ENCODE measurements at places on chromosomes 12 and 14. TPM values are rescaled to one million over a fixed set of nuclear protein-coding genes. Genes with fewer than 3 reads are reported as not detected.

TAS2R30 gene
- total RNA-seq = 0.13 TPM

TROAP gene
- total RNA-seq = 6.2 TPM

GRCh38 chr14:102891556-102891955 is 30.9 kb upstream of the AMN start:
- peak; percentile 84 for DNase-seq

- no peak for DNase-seq
Observed at GRCh38 chr14:89201645-89202044, 215.4 kb downstream of the FOXN3 start.

DNA sequence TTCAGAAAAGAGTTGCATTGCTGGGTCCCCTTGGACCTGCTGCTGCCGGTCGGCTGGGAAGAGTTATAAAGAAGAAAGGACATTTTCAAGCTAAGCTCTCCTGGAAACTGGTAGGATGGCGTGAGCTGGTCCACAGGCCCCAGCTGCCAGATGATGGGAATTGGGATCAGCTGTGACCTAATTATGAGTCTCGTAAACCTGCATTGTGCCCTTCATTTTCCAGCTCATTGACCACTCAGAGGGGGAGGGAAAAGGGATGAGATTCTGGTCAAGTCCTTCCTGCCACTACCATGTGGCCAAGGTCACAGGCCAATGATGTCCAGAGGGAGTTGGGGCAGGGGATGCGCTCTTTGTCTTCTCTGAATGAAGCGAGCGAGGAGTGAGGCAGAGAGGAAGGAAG is 320.9 kb downstream of the NRXN3 start:
- DNase-seq = no peak

- no peak for DNase-seq
Observed at GRCh38 chr14:89563471-89563870, 146.4 kb upstream of the FOXN3 start.

GRCh38 chr14:101333335-101334280 is 227.7 kb upstream of the DIO3 start:
- no peak for DNase-seq

DNA sequence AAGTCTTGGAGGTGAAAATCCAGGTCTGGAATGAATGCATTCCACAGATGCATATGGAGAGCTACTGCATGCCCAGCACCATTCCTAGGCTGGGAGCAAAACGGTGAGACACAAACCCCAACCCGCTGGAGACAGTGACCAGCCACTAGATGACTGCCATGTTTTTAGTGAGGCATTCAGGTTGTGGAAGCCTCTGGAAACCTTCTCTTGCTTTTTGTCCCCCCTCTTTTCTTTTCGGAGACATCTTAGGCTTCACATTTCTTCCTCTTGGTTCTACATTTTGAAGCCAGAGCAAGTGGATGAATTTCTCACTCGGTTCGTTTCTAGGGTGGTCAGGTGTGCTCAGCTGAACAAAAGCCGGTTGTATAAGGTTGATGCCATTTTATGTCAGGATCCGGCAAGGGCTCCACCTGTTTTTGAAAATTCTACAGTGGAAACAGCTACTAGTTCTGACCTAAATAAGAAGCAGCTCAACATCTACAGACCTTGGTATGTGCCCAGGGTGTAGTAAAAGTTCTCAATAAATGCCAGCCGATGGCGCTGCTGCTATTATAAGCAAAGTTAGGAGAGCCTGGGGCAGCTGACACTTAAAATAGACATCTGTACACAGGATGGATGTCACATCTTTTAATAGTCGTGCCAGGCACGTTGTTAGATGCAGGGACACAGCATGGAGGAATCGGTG is 1.8 kb upstream of the ZNF839 start:
- DNase-seq = peak; percentile 41

DNA sequence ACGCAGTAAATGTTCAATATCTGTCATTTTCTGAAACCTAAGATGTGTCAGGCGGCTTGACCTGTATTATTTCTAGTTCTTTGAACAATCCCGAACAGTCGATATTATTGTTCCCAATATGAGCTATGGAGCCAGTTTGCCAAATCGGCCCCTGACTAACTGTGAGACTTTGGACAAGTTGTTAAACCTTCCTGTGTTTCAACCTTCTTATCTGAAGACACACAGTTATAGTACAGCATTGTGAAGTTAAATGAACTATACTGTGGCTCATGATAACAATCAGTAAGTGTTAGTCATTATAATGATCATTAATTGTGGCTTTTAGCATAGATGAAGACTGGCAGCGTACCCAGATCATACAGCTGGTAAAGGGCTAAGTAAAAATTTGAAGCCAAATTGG is 23.4 kb downstream of the DDX47 start:
- peak; percentile 10 for DNase-seq

GRCh38 chr14:61476754-61477410 is 155.5 kb downstream of the PRKCH start:
- DNase-seq = peak; percentile 85

- peak; percentile 33 for DNase-seq
Observed at GRCh38 chr12:119444462-119445044, 110.0 kb downstream of the CCDC60 start.
